Uterus (tissue), 4 donors: ENCODE measurements at places on chromosomes 13 and 19. TPM values are rescaled to one million over a fixed set of nuclear protein-coding genes. Genes with fewer than 3 reads are reported as not detected.

- DNase-seq, result no peak
Observed at GRCh38 chr19:49556412-49557398, 23.7 kb downstream of the NOSIP start.

Gene MUC16
- 5.6 TPM for total RNA-seq

DNA sequence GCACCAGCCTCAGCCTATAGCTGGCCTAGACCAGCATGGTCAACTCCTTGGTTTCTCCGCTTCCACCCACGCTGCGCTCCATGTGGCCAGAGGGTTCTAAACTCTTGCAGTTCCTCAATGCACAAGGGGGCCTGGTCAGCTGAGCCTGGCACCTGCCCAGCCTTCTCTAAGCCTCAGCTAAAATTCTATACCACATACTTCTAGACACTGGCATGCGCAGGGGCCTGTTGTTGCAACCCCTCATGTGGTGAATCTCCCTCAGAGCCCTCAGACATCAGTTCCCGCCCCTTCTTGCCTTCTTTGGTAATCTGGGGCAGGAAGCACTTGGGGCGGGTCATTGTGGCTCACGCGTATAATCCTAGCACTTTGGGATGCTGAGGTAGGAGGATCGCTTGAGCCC lies 19.7 kb upstream of the LDLR start:
- no peak for DNase-seq

- no peak for DNase-seq
Observed at GRCh38 chr19:10686193-10686592, 15.0 kb upstream of the QTRT1 start.

Gene GSX1
- not detected for total RNA-seq

Gene URAD
- total RNA-seq, result not detected

Gene CAPN12
- 0.83 TPM for total RNA-seq

- DNase-seq, result no peak
Observed at GRCh38 chr13:26719356-26719945, 41.1 kb downstream of the GPR12 start.

DNA sequence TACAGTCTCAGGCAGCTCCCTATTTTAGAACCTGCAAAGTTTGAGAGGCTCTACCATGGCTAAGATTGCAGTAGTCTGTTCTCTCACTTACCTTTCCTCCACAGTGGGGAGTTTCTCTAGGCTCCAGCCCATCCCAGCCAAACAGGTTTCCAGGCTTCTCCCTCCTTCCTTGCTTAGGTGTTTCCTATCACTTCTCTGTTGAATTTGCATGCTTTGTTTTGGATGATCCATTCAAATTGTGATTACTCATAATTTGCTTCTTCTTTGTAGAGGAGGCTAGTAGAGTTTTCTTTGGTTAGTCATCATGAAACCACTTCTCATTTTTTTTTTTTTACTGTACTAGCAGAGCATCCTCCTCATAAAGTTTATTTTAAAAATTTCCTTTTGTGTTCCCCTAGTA lies 1242.2 kb upstream of the MIR17HG start:
- DNase-seq, result no peak

DNA sequence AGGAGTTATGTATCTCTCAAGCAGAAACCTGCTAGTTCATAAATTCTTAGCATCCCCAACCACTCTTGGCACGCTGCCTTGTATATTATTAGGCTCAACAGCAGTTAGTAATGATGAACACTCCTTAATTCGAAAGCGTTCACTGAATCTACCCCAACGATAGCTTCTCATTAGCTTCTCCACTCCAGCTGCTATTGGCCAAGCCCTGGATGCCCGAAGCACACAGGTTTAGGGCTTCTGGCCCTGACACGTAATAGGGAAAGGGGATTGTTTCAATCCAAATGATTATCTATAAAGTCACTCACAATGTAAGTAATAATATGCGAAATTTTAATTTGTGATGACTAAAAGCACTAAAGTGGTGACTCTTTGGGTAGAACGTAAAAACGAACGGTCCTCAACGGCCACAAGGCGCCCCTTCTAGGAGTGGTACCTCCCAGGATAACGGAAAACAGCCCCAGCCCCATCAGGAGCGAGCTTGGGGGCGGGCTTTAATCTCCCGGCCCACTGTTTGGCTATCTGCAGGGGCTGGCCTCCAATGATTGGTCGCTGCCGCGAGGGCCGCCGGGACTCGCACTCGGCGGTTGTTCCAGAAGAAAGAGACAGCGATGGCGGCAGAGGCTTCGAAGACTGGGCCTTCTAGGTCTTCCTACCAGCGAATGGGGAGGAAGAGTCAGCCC lies at the start of gene RNF17:
Gene RNF17 (plus strand): TSS at position 574 of the 680 bp plus-strand sequence. CDS start 35 bp downstream, at position 609.
- DNase-seq, result no peak

DNA sequence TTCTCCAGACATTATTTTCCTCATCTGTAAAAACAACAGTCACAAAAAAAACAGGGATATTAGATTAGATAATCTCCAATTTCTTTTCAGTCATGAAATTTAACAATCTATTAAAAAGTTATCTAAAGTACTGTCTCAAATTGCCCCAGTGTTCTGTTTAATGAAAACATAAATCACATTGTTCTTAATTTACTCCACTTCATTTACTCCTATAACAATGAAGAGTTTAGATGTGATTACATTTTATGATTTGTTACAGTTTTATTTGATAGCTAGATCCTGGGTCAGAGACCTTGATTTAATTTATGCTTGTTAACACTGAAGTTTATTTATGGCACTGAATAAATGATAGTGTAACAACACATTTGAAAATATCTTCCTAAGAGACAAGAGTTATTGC lies 230.2 kb upstream of the TRPC4 start:
- no peak for DNase-seq

DNA sequence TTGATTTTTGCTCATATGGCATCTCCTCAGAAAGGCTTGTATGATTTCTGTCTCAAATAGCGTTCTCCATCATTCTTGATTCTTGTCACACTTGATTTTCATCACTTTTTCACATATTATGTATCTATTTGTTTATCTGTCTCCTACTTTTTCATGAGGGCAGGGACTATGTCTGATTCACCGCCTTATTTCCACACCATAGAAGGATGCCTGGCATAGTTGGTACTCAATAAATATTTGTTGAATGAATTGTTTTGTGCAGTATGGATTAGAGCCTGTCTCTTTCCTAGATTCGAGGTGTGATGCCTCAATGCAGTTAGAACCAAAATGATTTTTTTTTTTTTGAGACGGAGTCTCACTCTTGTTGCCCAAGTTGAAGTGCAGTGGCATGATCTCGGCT lies 12.1 kb downstream of the SAE1 start:
- no peak for DNase-seq

DNA sequence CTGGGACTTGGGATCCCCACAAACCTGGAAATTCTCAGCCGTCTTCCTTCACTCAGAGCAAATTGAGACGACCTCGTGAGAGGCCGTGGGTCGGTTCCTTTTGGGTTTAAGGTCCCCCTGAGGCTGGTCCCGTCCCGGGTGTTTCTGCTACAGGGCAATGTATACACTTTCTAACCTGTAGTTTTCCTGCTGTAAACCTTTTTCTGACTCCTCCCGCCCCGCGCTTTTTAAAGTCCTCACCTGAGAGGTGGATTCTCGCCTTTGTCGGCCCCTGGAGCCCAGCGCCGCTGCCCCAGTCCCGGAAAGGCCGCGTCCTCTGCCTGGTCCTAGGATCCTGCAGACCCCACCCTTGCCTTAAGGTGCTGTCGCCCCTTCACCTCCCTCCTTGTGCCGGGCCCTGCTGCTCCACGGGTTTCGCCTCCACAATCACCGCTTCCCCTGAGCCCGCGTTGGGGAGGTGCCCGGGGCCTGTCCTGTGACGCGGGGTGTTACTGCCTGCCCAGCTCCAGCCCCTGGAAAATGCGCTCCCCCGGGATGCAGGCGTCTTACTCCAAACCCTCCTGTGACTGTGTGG lies 391 bp downstream of the ZNF761 start:
- DNase-seq, result peak; percentile 34

- DNase-seq, result peak; percentile 37
Observed at GRCh38 chr13:40563350-40564125, 102.9 kb downstream of the FOXO1 start.

GRCh38 chr19:49497789-49498103 lies 1.5 kb downstream of the RPS11 start:
- no peak for DNase-seq
